Left lung (tissue), 14 donors: ENCODE measurements at places on chromosomes 4 and X. TPM values are rescaled to one million over a fixed set of nuclear protein-coding genes. Genes with fewer than 3 reads are reported as not detected.

Gene APBB2
- total RNA-seq = 55.6 TPM

Gene SOX3
- not detected for total RNA-seq

Gene SHROOM4
- total RNA-seq = 39.1 TPM

Gene MUC7
- not detected for total RNA-seq

GRCh38 chrX:104419211-104419610, 146.8 kb upstream of the IL1RAPL2 start:
- no peak for DNase-seq

DNA sequence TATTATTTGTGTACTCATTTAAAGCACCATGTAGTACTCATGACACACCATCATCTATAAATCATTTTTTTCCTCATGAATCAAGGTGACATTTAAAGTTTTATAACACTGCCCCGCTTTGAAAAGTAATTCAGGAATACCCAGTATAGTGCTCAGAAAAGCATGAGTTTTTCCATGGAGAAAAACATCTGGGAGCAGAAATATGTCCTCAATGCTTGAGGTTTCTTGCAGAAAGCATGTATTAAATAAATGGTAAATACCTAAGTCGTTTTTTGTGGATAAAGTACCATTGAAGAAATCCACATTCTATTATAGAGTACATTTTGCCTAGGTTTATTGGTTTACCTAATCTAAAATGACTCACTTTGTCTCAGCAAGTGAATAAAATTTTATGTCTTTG, 66.2 kb downstream of the UBA6 start:
- no peak for DNase-seq

- no peak for DNase-seq
Observed at GRCh38 chrX:26845056-26845455, 618.1 kb downstream of the PPP4R3C start.

DNA sequence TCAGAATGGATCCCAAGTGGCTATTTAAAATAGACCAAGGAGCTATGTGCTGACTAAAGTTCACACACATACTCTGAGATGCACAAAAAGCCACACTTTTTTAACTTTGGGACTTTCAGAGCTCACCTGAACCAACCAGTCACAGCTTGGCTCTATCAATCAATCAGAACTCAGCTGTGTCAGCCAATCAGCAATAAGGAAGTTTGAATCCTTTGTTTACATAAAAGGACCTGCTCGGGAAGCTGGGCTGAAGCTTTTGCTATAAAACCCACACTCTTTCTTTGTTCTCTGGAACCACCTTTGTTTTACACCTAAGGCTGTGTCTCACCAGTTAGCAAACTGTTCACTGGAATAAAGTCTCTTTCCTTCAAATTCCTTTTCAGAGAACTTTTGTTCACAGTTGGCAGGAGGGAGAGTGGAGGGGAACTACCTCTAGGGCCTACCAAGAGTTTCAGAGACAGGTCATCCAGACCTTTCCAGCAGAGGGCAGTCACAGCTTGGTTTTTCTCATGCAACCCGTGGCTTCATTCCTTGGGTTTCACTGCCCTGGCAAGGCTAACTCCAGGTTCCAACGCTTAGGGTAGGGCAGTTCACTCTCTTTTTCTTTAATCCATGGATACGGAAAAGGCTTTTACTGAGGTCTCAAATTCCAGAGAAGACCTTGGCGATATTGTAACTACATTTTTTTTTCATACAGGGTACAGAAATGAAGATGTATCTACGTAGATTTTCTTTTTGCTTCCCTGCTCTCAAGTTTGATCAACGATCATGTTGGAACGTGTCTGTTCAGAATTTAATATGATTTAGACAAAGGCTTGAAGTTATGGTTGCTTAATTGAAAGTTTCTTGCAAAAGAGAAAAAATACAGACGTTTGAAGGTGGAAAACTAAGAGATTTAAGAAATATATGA, 80.7 kb downstream of the GPRIN3 start:
- peak; percentile 60 for DNase-seq
